ENCODE measurements at places on chromosomes 12 and 14.

GRCh38 chr12:85825746-85826145 lies 10.5 kb downstream of the RASSF9 start:
- peak; percentile 15 for DNase-seq

GRCh38 chr12:26507613-26508012 lies 312.2 kb downstream of the SSPN start:
- no peak for DNase-seq

DNA sequence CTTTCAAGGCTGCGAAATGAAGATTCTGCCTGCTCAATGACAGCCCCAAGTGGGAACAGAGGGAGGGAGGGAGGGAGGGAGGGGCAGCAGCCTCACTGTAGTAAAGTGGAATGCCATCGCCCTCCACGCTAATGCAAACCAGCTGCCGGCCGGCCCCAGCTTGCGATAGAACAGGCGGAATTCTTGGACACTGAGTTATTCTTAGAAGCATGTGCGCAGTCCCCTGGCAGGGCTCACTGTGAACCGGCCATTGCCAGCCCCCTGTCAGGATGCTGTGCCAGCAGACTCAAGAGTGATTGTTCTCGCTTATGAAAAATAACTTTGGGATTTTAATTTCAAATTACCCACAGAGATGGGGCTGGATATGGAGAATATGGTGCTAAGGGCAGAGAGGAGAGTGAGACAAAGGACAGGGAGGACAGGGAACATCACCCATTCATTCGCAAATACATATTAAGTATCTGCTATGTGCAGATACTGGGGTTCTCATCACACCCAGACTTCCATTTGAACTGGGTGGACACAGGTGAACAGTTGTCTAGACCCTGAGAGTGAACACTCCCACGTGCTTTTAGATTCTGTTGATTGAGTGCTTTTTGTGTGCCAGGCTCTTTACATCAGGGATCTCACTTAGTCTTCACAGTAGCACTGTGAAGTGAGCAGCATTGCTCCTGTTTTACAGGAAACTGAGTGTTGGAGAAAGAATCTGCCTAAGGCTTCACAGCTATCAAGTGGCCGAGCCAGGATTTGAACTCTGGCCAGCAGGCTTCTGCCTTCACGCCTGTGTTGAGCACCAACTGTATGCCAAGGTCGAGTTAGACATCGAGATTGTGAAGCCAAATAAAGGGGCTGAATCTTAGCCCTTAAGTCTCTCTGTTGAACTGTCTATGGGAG lies 192.9 kb downstream of the C12orf75 start:
- peak; percentile 84 for DNase-seq

- DNase-seq, result no peak
Observed at GRCh38 chr12:103880299-103881142, 39.5 kb upstream of the NT5DC3 start.

DNA sequence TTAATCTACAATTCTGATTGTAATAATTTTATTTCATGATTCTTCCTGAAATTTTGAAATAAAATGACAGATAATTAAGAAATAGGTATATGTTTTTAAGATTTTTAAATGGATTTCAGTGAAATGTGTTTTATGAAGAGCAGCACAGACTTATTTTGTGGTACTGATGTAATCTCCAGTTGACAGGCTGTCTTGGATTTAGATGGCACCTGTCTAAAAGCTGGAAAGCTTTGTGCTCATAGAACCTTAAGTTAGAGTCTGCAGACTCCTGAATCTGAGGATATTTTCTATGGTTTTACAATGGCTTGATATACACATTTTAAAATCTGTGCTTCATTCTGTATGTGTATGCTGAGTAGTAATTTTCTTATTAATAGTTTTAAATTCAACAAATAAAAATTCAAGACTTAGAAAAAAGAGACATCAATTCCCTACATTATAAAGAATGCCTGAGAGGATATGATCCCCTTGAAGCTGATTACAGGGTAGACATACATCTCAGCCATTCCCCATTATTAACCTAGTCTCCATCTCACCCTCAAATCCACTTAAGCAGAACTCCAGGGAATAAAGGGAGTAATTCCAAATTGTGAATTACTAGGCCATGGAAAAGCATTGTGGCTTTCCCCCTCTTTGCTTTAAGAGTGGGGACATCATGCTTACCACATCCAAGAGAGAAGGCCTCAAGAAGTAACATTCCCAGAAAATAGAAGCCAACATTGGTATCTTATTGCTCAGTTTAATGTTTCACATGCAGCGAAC lies 33.7 kb upstream of the ACSS3 start:
- no peak for DNase-seq

- no peak for DNase-seq
Observed at GRCh38 chr14:21308132-21308478, 28.2 kb downstream of the RPGRIP1 start.

DNA sequence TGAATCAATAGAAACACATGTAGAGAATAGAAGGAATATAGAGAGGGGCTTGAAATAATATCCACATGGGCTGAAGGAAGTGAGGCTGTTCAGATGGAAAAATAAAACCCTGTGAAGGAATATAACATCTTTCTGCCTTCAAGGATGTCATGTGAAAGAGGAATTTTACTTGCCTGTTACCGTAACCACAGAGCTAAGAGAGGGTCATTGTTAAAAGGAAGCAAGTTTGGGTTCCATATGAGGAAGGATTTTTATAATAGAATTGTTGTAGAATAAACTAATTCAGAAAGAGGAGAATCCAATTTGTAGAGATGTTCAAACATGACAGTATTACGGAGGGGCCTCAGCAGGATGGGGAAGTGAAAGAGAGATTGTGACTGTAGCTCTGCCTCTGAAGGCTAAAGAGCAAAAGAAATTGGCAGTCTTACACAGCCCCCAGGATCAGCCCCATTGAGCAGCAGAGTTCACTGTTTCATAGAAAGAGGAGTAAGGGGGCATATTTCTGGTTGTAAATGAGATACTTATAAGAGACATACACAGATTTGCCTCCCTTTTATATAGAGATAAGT lies 41.8 kb upstream of the PTPRR start:
- no peak for DNase-seq

DNA sequence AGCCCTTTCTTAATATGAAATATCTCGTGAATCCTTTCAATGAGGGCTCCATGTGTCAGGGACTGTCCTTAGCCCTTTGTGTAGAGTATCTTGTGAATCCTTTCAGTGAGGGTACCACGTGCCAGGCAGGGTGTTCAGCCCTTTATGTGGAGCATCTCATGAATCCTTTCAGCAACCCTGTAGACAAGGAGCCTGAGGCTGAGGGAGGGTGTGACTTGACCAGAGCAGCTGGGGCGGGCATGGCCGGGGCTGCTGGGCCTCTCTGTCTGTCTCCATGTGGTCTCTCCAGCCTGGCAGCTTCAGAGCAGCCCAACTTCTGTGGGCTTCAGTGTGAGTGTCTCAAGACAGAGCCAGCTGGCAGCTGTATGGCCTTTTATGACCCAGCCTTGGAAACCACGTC lies 140.2 kb downstream of the AACS start:
- DNase-seq, result no peak

Data from fibroblast of mammary gland (primary cell).